Nucleus accumbens (tissue), 56 donors: ENCODE measurements at places on chromosomes 11 and 22.

GRCh38 chr22:26444777-26445176, 15.7 kb downstream of the ASPHD2 start:
- DNase-seq: no peak

GRCh38 chr22:47016631-47017030, 254.2 kb downstream of the TBC1D22A start:
- no peak for DNase-seq

DNA sequence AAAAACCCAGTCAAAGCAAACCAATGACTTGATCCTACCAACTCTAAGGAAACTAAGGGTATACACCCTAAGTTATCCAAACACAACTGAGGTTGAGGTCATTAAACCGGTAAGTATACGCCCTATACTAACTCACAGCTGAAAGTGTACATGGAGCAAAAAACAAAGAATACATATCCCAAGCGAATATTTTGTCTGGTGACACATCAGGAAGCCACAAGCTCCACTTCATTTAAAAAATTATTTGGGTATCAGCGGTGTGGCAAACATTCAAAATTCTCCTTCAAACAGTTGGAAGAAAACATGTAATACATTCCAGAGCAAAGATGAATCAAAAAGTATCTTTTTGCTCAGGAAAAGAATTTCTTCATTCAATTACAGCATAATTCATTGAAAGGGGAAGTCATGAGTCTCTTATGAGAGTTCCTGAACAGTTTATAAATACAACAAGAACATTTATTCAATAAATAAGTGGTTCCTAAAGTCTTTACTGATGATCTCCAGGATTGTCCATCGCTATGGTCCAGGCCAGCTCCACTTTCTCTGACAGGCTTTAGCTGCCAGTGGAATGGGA, 4.5 kb upstream of the JAML start:
- DNase-seq: no peak

DNA sequence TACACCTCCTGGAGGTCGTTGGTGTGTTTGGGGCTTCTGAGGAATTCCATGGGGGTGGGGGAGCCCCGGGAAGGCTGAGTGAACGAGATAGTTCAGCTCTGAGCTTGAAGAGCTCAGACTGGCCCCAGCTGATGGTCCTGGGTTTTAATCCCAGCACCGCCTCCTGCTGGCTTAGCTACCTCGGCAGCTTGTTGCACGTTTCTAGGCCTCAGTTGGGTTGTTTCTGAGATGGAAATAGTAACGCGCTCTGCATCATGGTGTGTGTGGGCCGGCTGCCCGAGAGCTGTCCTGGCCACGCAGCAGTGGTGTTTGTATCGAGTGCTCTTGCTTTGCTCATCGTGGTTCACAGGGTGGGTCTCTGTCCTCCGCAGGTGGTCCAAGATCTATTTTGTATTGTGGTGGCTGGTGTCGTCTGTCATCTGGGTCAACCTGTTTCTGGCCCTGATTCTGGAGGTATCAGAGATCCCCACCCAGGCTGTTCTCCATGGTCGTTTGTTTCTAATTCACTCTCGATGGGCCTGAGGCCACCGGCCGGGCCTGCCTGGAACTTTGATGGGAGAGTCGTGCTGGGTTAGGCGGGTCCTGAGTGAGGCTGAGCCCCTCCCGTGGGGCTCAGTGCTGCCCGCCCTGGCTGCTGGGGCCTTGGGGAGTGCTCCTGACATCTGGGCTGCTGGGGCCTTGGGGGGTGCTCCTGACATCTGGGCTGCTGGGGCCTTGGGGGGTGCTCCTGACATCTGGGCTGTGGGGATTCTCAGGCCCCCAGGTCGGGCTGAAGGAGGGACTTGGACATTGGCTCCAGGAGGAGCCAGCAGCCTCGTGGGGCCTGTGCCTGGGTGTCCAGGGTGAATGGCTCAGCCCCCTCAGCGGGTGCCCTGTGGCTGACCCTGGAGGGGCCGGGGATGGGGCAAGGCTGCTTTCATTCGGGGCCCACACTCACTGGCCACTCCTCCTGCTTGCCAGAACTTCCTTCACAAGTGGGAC, 37.7 kb downstream of the TPCN2 start:
- no peak for DNase-seq
